ENCODE measurements at places on chromosomes 5 and 9.

DNA sequence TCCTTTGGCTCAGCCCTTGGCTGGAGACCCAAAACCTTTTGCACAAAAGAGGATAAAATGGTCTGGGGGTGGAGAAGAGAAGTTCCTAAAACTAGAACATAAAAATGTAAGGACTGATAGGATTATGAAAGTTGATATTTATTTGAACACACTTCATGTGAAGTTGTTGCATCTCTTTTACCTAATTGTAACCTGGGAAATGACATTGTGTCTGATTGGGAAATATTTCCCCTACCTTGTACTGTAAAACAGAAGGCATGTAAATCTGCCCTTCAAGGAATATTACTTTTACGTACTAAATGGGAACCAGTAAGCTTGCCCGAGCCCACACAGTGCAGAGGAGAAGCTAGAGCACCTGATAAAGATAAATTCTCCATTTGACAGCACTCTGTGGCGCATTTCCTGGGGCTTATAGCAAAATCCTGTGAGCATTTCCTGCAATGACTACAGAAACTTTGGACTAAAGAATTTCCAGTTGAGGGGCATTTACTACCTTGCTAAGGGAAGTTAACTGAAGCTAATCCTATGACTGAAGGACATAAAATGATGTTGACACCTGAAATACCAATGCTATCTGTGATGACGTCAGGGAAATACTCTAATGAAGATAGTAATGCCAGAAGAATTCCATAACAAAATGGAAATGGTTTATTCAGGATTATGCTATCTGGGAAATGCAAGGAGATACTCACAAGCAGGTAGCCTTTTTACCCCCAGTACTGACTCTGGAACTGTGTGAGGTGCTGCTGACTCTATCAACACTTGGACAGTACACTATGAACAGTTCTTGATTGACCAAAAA is 78.3 kb upstream of the LIFR start:
- no peak for DNase-seq

- no peak for DNase-seq
These were observed 47.3 kb downstream of the MED27 start for GRCh38 chr9:132032238-132032950.

DNA sequence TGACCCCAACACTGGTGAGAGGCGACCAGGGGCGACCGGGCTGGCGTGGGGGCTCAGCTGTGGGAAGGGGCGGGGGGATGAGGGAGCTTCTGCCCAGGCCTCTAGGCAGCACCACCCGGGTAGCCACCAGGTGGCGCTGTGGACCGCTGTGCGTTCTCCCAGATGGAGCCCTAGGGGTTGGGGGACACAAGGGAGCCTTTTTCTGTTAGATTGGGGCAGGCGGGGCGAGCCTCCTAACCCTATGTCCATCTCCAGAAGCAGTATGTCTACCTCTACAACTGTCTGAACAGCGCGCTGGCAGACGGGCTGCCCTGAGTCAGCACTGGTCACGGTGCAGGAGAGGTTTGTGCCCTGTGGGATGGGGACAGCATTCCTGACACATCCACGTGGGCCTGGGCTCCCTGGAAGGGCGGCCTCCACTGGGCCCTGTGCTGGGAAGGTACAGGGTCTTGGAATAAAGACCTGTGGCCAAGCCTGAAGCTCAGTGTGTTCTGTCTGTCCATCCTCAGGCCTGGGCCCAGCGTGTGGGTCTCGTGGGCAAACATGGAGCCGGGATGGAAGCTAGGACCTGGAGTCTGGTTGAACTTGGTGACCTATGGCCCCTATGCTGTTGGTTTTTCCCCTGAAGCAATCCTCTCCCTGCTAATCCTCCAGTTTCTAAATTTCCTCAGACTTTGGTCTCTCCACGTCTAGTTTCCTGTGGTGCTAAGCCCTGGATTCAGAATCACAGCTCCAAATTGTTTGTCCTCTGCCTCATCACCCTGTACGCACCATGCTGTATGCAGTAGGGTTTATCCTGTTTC is 23.1 kb upstream of the SPTLC1 start:
- peak; percentile 51 for DNase-seq

- DNase-seq: no peak
These were observed 198.7 kb upstream of the MPDZ start for GRCh38 chr9:13478160-13478559.

DNA sequence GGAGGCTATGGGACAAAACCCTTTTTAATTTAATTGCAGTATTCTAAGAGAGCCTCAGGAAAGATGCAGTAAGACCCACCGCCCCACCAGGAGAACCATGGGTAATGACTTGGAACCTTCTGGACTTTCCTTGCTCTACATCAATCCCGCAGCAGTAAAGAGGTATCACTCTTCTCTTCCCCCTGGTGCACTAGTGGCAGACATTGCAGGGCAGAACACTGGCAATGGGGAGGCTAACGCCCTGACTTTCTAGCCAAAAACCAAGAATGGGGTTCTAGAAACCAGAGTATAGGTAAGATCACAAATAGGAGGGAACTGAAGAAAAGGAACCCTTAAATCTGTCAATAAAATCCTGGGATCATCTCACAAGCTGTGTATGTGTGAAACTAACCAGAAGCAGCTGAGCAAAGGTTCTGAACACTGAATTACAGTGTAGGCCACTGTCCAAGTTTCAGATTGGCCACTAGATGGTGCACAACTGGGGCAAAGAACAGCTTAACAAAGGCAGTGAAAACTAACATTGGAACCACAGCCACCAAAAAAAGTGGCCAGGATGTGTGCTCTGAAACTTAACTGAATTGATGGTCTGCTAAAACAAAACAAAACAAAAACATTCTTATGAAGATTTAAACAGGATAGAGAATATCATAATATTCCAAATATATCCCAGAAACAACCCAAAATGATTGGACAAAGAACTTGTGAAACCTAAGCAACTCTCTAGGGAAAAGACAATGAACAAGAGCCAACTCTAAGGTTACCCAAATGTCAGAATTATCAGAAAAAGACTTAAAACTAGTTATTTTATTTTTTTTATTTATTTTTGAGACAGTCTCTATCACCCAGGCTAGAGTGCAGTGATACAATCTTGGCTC is 6.6 kb upstream of the FAM151B start:
- no peak for DNase-seq
